ENCODE measurements at places on chromosomes 3 and 15. TPM values are rescaled to one million over a fixed set of nuclear protein-coding genes. Genes with fewer than 3 reads are reported as not detected.

The CYP1A1 gene
- total RNA-seq, result 5.4 TPM

DNA sequence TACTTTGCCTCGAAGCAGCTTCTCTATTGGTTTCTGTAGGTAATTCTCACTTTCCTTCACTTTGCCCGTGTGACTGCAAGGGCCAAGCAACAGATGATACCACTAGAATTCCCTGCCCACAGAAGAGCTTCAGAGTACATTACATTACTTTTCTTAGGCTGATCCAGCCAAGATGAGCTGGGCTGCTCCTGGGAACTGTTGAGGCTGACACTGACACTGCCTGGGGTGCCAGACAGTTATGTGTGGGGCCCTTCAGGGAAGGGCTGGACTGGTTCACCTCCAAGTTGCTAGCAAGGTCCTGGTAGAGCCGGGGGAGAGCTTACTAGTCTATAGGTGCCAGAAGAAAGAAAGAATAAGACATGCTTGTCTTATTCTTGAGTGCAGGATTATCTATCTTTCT lies 19.0 kb downstream of the GORASP1 start:
- DNase-seq, result no peak

The SYNPR gene
- not detected for total RNA-seq

DNA sequence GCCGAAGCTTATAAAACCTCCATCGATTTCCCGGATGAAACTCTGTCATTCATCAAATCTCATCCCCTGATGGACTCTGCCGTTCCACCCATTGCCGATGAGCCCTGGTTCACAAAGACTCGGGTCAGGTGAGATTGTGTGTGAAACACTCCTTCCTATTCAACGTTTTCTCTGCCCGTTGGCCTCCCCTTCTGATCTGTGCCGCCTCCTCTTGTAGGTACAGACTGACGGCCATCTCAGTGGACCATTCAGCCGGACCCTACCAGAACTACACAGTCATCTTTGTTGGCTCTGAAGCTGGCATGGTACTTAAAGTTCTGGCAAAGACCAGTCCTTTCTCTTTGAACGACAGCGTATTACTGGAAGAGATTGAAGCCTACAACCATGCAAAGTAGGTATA lies 47.4 kb downstream of the SEMA6D start:
- DNase-seq, result no peak

DNA sequence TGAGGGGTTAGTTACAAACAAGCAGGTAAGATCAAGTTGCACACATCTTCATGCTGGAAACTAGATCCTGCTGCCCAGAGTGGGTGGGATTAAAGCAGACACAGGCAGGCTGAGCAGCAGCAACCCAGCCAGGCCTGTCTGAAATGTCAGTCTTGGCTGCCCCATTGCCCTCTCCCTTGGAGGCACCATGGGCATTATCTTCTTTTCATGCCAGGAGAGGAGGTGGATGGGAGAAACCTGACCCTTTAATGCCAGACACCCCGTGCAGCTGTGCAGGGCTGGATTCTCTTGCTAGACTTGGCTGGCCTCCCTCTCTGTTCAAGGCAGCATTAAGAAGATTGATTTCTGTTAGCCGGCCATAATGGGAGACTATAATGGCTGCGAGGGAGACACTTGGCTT lies 23.0 kb upstream of the EPHB1 start:
- DNase-seq, result no peak

DNA sequence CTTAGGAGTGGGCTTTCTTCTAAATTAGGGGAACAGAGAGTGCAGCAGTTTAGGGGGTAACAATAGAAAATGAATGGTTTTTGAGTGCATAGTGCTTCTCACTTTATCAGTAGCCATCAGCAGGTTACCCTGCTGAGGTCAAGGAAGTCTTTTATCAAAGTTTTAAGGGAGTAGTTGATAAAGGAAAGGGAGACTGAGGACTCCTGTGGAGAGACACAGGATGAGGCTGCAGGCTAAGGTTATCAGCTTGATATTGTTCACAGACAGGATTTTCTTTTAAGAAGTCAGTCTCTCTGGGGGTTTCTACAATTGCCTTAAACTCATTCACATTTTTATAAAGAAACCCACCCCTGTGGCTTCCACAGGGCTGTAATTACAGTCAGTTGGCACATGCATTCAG lies 205.0 kb downstream of the AGBL1 start:
- no peak for DNase-seq

DNA sequence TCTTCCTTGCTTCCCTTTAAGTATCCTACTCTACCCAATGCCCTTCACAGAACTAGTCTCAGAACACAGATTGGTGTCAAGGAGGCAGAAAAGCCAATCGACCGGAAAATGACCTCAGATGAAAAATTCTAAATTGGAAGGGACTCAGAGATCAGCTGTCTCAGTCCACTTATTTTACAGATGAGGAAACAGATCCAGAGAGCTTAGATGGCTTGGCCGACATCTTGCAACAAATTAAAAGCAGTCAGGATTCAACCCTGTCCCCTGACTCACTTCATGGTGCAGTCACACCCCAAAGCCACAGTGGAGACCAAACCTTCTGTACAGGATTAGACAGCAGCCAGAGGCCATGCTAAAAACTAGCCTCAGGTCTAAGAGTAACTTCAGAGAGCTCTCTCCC lies 169.3 kb upstream of the BHLHE40 start:
- no peak for DNase-seq

DNA sequence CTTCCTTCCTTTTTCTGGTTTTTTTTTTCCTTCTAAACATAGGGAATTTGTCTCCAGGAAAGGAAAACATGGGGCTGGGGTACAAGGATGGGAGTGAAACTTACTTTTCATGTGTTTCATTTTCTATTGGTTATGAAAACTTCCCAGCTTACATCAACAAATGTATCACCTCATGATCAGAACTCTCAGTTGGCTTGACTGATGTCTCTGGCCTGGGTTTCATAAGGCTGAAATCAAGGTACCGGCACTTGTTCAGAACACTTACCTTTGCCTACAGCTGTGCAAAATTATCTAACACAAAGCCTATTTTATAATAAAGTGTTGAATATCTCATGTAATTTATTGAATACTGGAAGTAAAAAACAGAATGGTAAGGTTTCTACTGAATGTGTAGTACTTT lies 91.8 kb upstream of the STT3B start:
- no peak for DNase-seq

DNA sequence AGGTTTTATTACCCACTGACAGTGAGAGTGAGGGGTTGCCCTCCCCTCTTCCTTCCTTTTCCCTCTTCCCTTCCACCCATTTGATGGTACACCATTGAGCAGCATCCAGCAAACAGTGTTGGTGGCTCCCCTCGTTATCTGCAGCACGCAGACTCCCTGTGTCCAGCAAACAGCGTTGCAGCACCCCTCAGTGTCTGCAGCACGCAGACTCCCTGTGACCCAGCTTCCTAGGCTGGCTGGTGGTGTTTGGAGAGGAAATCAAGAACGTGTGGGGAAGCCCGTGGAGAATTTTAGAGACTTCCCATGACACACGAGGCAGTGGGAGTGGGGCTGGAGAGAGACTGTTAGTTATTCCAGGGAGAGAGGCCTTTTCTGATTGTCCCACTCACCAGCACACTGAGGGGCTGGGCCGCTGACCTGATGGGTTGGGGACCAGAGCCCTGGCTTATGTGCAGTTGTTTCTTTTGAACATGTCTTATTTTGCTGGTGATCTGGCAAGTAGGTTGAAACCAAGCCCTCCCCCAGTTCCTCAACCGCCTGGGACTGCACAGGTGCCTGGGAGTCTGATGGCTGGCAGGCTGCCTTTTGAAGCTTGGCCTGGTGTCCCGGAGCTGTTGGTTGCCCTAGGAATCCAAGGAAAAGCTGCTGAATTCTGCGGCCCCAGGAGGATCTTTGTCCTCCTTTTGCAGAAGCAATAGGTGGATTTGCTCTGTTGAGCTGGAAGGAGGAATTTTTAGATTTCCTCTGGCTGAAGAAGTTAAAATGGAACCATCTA lies 19.0 kb downstream of the APBA2 start:
- DNase-seq, result no peak

GRCh38 chr3:156648086-156648485 lies 26.3 kb upstream of the TIPARP start:
- no peak for DNase-seq

- DNase-seq, result peak; percentile 7
Measured at GRCh38 chr3:146640955-146641867, 36.1 kb upstream of the PLSCR5 start.

DNA sequence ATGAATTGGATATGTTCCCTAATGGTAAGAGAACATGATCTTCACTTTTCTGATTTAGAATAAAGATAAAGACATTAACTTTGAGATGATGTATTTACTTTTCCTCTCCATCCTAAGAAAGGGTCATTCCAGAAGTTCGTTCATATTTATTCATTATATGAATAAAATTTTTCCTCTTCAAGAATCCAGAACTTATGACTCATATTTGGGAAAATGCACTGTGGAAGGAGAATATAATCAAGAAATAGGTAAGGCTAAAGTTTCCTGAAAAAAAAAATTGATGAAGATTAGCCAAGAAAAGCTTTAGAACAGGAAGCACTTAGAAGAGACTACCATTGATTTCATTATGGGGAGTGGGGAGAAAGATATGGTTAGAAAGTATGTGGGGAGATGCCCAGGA lies 36.5 kb upstream of the CBLB start:
- DNase-seq, result no peak

GRCh38 chr15:73925848-73926218 lies 429 bp upstream of the LOXL1 start:
- no peak for DNase-seq

DNA sequence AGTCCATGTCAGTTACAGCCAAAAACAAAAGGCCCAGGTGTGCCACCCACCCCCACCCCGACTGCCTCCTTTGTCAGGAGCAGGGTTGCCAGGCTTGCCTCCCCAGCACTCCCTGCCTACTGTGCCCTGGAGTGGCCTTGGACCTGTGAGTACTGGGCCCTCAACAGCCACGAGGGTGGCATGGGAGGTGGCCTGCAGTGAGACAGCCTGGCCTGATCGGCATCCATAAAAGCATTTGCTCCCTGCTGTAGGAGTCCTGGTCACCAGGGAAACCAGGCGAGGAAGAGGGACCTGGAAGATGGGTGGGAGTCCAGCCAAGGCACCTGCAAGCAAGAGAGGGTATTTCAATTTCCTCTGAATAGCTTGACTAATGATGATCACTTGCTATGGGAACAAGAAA lies 56.4 kb upstream of the KCNMB2 start:
- no peak for DNase-seq

GRCh38 chr3:168470380-168470779 lies 374.7 kb upstream of the GOLIM4 start:
- DNase-seq, result no peak

DNA sequence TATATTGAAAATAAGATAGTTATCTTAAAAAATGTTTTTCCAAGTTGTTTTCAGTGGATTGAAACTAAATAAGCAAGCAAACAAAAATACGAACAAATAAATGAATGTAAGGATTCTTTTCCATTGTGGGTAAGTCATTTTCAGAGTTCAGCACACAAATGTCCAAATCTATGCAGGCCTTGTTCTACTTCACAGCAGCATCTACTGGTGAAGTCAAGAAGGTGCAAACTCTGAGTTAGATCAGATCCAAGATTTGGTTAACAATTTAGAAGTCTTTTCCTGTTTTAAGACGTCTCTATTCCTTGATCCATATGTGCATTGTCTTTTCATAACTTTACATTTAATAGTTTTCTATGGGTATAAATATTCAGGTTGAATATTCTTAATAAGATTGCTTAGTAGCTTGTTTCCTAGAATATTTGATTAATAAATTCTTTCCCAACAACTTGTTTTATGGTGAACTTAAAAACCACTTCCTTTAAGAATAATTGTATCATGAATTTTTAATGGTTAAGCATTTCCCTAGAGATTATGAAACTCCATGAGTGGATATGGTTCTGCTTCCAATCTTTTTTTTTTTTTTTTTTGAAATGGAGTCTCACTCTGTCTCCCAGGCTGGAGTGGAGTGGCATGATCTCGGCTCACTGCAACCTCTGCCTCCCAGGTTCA lies 10.5 kb downstream of the PTX3 start:
- no peak for DNase-seq

DNA sequence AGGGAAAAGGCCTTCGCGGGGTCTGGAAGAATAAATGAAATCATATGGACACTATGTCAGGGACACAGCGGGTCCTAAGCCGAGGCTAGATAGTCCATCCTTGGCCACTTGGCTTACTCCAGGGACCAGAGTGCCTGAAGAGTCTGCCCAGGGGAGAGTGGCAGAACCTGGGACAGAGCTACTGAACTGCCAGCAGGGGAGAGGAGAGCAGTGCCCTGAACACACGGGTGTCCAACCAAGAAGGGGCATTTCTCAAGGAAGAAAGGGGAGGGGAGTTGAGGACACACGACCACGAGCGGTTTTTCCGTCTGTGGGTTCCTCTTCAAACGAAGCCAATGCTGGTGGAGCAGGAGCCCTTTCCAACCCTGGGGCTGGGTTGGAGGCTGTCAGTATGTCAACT lies 1.0 kb downstream of the ACAN start:
- DNase-seq, result no peak

DNA sequence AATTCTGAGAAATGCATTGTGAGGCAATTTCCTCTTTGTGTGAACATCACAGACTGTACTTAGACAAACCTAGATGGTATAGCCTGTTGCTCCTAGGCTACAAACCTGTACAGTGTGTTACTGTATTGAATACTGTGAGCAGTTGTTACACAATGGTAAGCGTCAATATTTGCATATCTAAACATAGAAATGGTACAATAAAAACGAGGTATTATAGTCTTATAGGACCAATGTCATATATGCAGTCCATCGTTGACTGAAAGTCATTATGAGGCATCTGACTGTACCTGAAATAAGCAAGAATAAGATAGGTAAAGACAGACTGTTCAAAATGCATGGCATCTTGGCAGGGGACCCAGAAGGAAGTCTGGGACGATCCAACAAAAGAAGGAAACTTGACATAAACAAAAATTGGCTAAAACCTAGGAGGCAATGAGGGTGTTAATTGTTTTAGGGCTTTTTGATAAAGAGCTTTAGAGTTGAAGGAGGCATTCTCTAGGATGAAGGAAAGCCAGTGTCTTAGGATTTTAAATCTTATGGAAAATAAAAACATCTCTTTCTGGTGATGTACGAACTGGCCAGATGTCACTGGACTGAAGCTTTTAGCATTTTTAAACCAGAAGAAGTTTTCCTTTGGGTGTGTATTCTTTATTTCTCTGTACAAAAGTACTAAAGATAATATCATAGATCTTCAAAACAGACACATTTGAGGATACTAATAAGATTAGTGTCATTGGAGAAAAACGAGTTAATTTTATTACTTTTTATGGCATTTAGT lies 9.2 kb upstream of the SPRED1 start:
- DNase-seq, result no peak

GRCh38 chr3:99482191-99482590 lies 156.2 kb upstream of the COL8A1 start:
- DNase-seq, result no peak

DNA sequence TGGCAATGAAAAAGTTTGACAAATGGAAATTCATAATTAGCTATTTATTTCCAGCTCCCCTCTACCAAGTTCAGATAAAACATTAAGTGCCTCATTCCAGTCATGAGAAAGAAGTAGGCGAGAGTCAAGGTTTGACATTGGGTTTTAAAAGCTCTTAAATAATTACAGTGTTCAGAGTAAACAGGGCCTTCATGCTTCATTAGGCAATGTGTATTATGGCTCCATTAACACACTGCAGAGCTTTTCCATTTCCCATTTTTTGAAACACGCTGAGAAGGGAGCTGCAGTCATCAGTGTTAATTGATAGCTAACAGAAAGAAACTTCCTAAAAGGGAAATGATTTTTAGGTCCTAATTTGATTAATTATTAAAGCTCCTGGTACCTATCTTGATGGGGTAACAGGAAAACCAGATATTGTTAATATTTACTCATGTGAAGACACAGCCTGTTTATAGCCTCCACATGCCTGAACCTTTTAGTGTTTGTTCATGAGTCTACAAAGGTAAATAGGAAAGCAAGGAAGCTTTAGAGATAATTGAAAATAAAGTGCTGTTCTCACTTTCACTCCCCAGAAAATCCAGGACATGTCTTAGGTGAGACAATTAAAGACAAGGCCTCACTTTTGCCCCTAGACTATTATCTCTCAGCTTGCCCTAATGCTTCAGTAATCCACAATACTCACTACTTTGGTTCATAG lies 28.7 kb downstream of the SST start:
- DNase-seq, result no peak

All from activated T-cell treated with anti-CD3 and anti-CD28 coated beads, Interleukin-2, amount 50 U/mL, for 72 hours (primary cell).